ENCODE measurements at places on chromosomes 11 and 22.

DNA sequence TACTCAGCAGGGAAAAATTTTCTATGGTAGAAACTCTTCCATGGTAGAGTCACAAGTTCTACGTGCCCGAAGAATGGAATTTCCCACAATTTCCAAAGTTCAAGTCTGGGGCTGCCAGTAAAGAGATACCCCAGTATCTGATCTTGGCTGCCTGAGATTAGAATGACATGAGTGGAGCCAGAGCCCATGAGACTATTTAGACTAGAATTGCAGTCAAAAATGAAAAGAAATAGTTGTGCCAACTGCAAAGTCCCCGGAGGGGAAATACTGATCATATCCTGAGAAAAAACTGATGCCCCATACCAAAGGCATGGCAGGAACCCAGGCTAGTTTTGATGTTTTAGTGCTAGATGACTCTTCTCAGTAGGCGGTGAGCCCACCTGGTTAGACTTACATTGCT, 11.2 kb downstream of the MAJIN start:
- DNase-seq: no peak

DNA sequence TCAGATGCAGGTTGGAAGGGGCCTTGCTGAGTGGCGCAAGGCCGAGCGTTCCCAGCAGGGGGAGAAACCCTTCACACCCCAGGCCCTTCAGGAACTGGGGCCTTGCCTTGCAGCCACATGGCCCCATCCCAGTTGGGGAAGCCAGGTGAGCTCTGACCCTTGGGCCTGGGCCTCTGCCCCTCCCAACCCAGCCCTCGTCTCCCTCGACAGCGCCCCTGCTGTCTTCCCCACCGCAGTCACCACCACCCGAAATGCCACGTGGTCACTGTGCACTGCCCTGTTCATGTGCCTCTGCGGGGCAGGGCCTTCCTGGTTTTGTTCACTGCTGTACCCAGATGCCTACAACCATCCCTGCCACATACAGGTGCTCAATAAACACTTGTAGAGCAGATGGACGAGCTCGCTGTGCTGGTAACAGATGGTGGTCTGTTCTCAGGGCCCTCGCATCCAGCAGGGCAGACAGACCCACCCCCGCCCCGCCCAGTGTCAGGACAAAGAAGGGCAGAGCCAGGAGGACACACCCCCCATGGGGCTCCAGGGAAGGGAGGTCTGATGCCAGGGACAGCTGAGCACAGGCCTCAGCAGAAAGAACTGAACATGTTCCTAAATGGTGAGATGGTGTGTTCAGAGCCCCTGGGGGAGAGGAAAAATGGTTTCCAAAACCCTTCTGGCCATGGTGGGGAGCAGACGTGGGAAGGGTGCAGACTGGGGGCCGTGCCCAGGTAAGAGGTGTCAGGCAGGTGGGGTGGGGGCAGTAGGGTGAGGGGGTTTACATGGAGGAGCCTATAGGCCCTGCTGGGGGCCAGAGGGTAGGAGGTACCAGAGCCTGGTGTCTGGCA, 3.7 kb downstream of the POLR2L start:
- no peak for DNase-seq

DNA sequence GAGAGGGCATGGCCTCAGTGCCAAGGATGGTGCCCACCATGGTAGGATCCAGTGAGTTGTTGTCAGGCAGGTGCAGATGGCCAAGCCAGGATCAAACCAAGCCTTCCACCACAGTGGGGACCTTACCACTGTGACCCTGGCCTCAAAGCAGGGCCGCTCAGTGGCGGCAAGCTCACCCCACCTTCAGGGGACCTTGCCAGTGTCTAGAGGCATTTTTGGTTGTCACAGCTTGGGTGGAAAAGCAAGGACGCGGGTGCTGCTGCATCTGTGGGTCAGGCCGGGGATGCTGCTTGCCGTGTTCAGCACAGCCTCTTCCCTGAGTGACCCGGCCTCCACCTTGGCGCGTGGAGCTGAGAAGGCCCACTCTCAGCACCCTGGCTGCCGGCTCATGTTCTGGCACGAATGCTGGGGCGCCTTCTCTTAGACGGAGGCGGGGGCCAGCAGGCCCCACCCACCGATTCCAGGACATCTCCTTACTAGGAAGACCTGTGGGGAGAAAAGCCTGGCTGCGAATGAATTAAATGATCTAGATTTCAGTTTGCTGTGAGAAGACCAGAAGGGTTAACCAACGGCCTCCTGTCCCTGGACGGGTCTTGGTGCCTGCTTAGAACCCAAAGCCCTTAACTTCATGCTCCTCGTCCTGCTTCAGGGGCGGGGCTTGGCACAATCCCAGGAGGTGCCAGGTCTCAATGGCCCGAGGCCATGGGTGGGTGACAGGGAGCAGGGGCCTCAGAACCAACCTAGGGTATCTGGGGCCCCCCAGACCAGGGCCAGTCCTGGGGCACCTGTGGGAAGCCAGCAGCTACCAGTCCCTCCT, 18.9 kb downstream of the TRMU start:
- no peak for DNase-seq

- no peak for DNase-seq
Observed at GRCh38 chr11:65043881-65044501, 3.0 kb downstream of the SAC3D1 start.

- no peak for DNase-seq
Observed at GRCh38 chr11:93113824-93114223, 84.0 kb downstream of the SLC36A4 start.

DNA sequence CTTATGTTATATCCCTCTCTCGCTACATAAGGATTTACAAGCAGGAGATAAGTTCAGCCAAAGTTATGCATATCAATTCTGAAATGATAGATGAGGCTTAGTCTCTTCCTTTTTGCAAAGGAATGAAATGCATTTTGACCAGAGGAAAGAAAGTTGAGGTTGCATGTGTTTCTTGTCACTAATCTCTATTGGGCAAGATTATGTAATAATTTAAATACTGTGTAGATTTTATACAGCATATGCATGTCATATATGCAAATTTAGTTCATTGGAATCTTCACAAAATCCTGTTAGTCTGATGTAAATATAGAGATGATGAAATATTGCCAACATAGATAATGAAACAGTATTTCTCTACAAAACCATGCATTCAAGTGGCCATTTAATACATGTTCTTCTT, 858.7 kb upstream of the RAG2 start:
- no peak for DNase-seq

DNA sequence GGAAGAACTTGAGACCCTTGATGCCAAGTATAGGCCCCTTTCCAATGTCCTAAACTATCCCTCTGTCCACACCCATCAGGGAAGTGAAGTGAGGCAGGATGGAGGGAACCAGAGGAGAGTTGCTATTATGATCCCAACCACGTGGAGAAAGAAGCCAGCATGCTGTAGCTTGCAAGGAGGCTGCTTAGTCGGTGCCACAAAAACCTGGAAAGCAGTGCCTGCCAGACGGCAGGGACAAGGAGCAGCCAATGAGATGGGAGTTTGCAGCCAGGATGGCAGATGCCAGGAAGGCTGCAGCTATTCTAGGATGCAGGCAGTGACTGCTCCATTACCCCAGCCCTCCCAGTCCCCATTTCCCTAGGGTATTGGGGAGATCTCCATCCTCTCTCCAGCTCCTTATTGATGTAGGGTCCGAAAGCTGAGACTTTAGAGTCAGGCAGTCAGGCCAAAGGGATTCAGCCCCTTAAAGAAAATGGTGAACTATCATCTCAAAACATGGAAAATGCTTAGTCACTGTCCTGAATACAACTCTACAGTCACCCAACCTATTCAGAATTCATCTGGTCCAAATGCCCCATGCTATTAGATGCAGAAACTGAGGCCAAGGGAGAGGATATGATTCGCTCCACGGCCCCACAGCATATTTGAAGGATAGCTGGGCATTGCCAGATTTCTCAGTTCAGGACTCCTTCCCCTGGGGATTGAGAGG, 18.4 kb upstream of the LRRC55 start:
- no peak for DNase-seq

Measured in fibroblast of skin of back (primary cell).